ENCODE measurements at places on chromosomes 5 and 9.

DNA sequence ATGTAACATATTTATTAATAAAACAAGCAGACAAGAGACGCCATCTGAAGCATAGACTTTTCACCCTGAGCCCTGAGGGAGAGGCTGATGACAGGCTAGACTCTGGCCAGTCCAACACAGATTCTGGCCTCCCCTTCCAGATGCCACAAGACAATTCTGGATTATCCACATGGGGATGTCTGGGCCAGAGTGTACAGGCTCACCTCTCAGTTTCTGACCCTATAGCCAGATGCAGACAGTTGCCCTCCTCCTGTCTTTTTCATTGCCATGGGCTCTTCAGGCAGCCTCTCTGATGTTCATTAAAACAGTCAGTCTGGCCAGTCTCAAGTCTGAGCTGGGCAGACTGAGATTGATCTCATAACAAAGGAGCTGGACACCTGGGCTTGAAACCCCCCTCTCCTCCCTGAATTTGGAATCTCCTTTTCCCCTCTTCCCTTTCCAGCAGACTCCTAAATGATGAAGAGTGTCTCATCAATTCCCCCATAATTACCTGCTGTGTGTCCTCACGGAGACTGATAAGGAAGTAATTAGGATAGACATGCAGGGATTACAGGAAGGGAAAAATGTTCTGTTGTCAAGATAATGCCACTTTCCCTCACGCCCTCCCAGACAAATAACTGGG lies 89.6 kb downstream of the ASTN2 start:
- no peak for DNase-seq

GRCh38 chr9:21803649-21804048 lies 1.2 kb downstream of the MTAP start:
- DNase-seq: no peak

- no peak for DNase-seq
These were observed 142.0 kb upstream of the ALDH1B1 start for GRCh38 chr9:38250279-38251035.

- no peak for DNase-seq
These were observed 436 bp upstream of the EMB start for GRCh38 chr5:50441493-50441955.

GRCh38 chr5:77864997-77865396 lies 88.9 kb upstream of the TBCA start:
- DNase-seq: no peak

DNA sequence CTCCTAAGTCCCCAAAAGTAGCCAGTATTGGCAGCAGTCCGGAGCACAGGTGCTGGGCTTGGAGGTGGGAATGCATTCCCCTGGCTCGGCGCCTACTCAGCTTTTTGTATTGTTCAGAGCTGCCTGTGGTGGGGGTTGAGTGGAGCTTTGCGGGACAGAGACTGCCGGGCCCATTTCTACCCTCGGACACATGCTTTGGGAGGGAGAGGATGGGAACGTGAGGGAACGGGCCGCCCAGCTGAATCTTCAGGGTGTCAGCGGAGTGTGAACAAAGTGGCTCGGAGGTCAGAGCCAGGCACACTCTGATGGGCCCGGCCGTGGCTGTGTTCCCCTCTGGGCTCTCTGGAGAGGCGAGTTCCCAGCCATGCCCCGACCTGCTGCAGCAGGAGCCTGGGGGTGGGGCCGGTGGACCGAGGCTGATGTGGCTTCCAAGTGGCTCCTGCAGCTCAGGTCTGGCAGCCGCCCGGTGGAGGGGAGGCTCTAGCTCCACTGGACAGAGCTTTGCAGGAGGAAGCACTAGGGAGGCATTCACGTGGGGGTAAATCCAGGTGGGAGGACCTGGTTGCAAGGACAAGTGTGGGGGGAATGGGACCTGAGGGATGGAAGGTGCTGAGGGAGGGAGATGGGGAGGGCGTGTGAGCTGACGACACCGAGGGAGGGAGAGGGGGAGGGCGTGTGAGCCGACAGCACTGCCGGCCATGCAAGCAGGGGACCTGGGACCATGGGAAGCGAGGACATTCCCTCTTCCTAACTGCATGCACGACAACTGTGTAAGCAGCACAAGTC lies 31.1 kb upstream of the SLC6A3 start:
- peak; percentile 10 for DNase-seq

DNA sequence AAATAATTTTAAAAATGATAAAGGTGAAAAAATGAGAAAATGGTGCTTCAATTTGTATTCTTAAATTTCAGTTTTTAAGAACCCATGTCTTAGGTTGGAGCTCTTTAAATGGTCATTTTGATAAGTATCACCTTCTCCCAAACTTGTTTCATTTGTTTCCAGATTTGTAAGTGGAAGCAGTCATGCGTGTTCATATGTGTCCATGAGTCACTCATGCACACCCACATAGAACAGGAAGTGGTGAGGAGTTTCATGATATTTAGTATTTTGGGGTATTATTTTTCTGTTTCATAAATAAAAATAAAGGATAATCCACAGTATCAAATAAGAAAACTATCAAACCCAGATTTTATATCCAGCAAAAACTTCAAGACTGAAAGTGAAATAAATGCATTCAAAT lies 570.4 kb upstream of the ST8SIA4 start:
- no peak for DNase-seq

- DNase-seq: no peak
These were observed 1203.2 kb downstream of the CDH12 start for GRCh38 chr5:21649969-21650368.

DNA sequence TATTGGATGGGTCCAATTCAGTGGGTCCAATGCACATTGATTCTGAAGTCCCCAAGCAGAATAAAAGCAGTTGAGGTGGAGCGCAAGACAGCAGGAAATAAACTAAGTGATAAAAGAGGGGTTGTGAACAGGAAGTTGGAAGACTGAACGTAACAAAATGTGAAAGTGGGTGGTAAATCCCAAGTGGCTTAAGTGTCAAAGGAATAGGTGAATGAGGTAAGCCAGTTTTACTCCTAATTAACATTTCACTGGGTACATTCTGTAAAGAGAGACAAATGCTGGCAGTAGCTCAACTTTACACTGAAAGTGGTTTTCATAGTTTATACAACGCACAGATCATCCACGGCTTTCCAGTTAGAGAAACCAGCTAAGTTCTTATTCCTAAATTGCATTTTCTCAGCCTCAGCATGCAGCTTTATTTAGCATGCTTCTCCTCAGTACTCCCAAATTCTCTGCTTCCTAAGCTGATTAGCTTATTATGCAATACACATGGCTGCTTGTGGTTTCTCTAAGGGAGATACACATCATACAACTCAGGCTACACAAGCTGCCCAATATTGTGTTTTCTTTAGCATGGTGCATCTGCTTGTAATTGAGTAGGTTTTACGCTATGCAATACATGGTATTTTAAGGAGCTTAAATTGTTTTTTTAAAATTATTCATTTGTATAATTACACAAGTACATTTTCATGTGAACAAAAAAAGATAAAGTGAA lies 34.2 kb upstream of the HSD17B4 start:
- DNase-seq: no peak

- DNase-seq: no peak
These were observed 551.0 kb downstream of the KIF4B start for GRCh38 chr5:155564541-155564940.
